Hematopoietic multipotent progenitor cell treated with erythropoietin and hydrocortisone succinate and interleukin-3 and kit ligand, for 4 days (in vitro differentiated cells): ENCODE measurements at places on chromosomes 13 and 19.

DNA sequence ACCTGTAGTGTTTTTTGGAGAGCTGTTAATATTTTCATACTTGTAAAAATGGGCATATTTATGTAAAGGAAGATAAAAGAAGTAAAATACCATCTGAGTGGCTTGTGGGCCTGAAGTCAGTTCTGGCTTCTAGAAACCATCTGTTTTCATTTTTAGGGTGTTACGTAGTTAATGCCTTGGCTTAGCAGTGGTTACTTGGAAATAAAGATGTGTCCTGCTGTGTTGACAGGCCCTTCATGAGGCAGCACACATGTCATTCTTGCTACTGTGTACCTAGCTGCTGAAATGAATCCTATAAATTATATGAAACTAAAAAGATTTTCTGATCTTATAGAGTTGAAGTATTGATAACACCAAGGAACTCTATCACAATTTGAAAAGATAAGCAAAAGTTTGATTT lies 16.0 kb downstream of the ILF3 start:
- DNase-seq: no peak

DNA sequence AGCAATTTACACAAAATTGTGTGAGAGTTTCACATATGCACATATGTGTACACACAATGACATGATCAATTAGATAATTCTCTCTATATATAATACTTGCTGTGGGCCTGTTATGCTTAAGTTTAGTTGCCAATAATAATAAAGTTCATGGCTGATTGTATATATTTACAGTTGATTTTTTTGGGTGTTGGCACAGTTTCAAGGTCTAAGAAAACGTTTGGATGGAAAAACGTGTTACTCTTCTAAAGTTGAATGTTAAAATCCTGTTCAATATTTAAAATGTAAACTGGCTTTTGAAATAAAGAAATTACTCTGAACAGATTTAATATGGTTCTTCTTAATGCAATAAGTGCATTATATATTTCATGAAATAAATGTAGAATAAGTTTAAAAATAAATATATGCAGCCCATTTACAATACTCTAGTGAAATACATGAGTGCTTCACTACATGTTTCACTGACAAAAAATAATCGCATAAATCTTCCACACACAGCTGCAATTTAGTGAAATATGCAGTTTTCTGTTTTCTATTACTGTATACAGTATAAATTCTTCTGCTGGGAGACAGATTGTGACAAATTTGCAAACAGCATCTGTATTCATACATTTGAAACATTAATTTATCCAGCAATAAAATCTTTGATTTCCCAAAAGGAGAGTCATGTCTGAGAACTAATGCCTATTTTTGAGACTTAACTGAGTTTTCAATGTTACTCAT lies 586.9 kb upstream of the KLHL1 start:
- no peak for DNase-seq

DNA sequence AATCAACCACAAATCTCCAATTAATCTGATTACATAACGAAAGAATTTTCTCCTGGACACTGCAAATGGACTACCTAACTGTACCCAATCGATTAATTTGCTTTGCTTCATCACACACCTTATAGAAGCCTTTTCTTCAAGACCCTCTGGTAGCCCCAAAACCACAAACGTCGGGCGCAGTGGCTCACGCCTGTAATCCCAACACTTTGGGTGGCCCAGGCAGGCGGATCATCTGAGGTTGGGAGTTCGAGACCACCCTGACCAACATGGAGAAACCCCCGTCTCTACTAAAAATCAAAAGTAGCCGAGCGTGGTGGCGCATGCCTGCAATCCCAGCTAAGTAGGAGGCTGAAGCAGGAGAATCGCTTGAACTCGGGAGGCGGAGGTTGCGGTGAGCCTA lies 42.9 kb upstream of the ZNF429 start:
- no peak for DNase-seq

- DNase-seq: no peak
Measured at GRCh38 chr13:25702386-25702785, 330.6 kb downstream of the ATP8A2 start.

DNA sequence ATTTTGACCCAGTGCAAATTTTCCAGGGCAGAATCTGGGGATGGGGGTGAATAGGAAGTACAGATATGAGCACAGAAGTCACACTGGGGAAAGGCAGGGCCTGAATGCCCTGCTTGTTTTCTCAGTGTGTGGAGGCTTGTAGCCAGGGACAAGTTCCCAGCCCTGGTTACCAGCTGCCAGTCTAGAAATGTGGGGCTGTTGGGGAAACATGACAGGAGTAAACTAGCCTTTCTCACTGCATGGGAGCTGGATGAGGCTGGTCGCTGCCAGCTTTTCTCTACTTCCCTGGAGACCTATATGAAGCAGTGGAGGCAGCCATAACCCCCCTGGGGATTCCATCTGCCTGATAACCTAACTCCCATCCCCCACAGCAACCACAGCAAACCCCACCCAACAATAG lies 2267.7 kb downstream of the PCDH9 start:
- DNase-seq: no peak

- DNase-seq: no peak
Measured at GRCh38 chr13:45105895-45106294, 14.4 kb upstream of the GTF2F2 start.

GRCh38 chr13:41939398-41939797 lies 21.5 kb downstream of the VWA8 start:
- no peak for DNase-seq

DNA sequence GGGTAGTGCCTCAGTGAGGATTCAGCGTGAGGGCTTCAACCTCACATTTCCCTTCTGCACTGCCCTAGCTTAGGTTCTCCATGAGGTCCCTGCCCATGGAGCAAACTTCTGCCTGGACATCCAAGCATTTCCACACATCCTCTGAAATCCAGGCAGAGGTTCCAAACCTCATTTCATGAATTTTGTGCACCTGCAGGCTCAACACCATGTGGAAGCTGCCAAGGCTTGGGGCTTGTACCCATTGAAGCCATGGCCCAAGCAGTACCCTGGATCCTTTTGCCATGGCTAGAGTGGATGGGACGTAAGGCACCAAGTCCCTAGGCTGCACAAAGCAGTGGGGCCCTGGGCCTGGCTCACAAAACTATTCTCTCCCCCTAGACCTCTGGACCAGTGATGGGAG lies 877.1 kb upstream of the KLHL1 start:
- no peak for DNase-seq

- no peak for DNase-seq
Measured at GRCh38 chr13:111658145-111659100, 338.0 kb downstream of the TEX29 start.

DNA sequence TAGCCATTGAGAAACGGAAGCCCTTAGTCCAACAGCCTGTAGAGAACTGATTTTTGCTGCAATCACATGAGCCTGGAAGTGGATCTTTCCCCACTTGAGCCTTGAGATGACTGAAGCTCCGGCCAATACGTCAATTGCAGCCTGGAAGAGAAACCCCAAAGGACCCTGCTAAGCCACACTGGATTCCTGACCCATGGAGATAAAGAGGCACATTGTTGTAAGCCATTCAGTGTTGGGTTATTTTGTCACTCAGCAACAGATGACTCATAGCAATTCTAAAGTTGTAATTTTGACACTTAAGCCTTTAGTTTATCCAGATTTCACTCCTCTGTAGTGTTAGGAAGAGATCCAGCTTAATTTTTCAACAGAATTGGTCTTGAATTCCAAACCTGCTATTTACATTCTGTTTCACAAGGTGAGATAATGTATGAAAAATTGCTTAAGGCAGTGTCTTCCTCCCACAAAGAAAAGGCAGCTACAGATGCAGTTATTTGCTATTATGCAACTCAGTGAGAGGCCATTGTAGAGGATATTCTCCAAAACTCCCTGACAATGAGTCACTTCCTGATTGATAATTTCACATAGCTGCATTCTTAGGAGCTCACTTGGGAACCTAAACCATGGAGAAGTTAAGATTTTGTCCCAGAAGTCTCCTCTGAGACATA lies 59.4 kb upstream of the TSHZ3 start:
- DNase-seq: no peak

GRCh38 chr19:4536798-4537197 lies 1.8 kb upstream of the PLIN5 start:
- DNase-seq: no peak

DNA sequence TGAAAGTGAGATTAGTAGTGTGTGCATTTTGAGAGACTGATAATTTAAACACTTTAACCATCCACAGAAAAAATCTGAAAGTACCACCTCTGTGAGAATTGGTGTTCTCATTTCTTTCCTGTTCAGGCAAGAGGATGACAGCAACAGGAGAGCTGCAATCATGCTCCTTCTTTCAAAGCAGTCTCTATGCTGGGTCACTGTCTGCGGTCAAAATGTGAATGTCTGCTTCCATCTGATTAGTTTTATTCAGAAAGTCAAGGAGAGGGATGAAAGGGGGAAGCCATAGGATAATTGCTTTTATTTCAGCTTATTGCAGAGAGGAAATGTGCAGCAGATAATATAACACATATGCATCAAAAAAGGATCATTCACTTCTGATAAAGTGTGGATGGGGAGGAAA lies 314.0 kb upstream of the GPC6 start:
- DNase-seq: no peak

GRCh38 chr13:84249463-84249862 lies 367.2 kb upstream of the SLITRK1 start:
- no peak for DNase-seq

DNA sequence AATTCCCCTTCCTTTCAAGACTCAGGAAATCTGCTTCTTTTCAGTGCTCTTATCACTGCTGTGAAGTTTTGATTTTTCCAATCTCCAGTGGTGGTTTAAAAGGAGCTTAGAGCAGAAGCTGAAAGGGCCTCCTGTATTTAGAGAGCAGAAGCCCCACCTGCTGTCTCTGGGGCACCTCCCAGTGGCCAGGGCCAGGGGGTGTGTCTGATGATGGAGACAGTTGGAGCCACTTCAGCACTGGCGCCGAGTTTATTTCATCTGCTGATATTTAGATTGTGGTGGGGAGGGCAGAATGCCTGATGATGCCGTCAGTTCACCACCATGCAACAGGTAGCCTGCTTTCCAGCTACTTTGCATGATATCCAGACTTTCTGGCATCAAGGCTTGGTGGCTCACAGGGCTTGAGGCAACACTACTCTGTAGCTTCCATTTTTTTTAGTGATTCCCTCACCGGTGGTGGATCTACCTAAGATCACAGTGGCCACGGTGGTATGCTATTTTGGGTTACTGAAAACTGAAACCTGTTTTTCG lies 371.9 kb downstream of the KCNRG start:
- peak; percentile 43 for DNase-seq

DNA sequence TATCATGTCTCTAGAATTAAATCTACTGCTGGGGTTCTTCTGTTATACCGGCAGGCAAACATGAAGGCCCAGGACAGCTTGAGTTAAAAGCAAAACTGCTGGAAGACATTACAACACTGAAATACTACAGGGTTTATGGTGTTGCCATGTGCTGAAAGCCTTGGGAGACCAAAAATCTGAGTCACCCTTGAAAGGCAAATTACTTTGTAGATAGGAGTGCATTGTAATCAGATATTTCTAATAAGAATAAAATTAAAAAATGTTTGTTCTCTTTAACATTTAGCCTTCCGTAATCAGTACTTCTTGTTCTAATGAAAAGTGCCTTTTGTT lies 181.3 kb downstream of the PCDH9 start:
- DNase-seq: no peak

DNA sequence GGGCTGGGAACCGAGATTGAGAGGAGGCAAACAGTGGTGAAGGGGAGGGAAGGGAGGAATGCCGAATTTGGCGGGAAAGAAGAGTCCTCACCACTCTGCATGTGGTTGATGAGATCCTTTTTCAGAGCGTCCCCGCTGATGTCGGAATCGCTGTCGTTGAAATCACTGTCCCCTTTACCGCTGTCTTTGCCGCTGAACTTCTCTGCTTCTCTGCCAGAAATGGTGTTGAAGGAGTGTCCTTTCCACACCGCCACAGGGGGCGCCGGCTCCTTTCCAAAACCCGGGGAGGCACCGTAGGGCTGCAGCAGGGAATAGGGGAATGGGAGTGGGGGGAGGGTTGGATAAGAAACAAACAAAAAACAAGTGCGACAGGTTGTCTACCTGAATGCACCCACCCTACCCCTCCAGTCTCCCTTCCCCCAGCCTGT lies 3.1 kb downstream of the PCDH8 start:
- peak; percentile 60 for DNase-seq

GRCh38 chr13:27772651-27773425 lies 19.4 kb upstream of the GSX1 start:
- DNase-seq: no peak

GRCh38 chr19:46211201-46211881 lies 18.2 kb upstream of the IGFL1 start:
- no peak for DNase-seq

DNA sequence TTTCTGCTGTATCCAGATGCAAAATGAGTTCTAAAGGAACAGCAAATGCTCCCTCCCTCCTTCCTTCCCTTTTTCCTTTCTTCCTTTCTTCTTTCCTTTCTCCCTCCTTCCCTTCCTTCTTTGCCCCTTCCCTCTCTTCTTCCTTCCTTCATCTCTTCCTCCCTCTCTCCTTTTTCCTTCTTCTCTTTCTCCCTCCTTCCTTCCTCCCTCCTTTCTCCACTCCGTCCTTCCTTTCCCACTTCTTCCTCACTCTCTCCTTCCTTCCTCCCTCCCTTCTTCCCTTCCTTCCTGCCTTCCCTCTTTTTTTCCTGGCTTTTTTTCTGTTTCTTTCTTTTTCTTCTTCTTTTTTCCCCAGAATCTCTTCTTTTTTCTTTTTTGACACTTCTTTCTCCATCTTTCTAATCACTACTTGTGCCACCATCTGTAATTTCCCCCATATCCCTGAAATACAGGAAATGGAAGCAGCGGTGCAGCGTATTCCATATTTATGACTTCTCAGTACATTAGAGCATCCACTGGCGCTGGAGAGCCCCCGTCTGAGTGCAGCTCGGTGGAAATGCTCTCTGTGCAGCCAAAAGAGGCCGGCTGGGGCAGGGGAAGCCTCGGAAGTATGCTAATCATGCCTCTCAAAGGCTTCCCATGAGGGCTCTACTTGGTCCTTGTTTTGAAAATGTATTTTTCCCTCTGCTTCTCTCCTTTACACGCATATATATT lies 275.6 kb downstream of the TSHZ3 start:
- DNase-seq: no peak

- peak; percentile 44 for DNase-seq
Measured at GRCh38 chr13:66212511-66212910, 1017.6 kb downstream of the PCDH9 start.

GRCh38 chr19:18712981-18713380 lies 29.5 kb downstream of the CRTC1 start:
- no peak for DNase-seq

GRCh38 chr13:105446197-105446596 lies 1089.3 kb downstream of the EFNB2 start:
- DNase-seq: no peak

DNA sequence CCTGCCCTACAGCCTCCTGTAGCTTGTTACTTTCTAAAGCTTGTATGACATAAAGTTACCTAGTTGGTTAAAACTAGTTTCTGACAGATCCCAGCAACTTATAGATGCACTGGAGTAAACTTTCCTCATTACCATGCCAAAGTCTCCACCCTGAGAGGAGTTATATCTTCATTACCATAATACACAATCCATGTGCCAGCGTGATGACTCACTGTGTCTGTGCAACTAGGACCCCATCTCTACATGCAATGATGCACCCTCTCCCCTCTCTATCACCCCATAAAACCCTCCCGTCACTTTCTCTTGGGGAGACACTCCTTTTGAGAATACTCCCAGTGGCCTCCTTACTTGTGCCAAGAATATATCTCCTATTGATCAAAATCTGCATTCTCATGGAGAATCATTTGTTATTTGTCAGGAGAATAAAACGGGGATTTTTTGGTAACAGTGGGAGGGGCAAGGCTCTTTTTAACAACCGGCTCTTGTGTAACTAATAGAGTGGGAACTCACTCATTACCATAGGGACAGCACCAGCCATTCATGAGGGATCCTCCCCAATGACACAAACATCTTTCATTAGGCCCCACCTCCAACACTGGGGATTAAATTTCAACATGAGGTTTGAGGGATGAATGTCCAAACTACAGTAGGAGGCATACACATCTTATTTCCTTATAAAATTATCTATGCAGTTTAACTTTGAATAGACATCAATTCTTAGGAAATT lies 235.1 kb upstream of the ATXN8OS start:
- DNase-seq: no peak
